ENCODE measurements at places on chromosomes 11 and 22.
A peak's percentile ranks its signal among the peaks of the same experiment; 100 is the strongest.

DNA sequence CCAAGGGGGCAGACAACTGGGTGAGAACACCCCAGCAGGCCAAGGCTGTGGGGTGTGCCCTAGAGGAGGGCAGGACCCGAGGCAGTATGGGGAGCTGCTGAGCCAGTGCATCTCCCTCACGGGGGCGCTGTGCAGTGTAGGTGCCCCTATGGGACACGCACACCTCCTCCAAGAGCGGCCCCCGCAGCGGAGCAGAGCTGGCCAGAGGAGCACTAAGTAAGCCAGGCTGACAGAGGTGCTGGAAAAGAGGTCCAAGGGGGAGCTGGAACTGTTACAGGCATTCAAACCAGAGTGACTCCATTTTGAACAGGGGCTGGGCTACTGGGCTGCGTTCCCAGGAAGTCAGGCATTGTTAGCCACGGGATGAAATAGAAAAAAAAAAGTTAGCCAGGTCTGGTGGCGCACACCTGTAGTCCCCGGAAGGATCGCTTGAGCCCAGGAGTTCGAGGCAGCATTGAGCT is 41.8 kb downstream of the TST start:
- DNase-seq, result peak; percentile 82

GRCh38 chr11:10725907-10726253 is 25.2 kb upstream of the CTR9 start:
- DNase-seq, result peak; percentile 31

GRCh38 chr11:8266246-8267241 is 2.9 kb upstream of the LMO1 start:
- no peak for DNase-seq

DNA sequence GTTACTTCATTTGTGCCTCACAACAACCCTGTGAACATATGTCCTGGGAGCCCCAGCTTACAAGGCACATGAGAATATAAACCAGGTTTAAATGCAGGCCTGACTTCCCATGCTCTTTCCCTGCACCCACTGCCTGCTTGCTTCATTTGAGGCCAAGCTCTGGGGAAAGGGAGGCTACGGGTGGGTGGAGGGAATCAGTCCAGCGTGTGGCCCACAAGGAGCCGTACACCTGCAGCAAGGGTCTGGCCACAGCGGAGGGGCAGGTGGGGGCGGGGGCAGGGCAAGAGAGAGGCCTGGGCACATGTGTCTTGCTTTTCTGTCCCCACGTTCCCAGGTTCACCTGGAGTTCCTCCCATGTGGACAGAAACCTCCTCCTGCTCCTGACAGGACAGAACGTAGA is 26.2 kb downstream of the FAM83F start:
- DNase-seq, result no peak

DNA sequence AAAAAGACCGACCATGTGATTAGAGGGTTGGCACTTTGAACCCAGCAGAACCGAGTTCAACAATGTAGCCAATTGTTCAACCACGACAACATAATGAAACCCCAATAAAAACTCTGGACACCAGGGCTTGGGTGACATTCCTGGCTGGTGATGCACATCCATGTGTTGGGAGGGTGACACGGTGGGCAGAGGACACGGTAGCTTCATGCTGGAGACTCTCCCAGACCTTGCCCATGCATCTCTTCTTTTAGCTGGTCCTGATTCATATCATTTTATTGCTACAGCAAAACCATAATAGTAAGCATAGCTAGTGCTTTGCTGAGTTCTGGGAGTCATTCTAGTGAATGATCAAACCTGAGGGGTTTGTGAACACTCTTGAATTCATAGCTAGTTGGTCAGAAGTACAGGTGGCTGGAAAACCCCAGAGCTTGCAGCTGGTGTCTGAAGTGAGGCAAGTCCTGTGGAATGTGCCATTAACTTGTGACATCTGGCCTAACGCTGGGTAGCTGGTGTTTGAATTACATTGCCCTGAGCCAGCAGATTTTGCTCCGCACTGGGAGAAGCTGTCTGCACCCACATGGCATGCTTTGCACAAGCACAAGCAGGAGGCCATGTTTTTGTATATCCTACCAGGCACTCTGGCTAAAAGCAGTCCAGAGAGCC is 14.0 kb downstream of the RPUSD4 start:
- DNase-seq, result no peak

DNA sequence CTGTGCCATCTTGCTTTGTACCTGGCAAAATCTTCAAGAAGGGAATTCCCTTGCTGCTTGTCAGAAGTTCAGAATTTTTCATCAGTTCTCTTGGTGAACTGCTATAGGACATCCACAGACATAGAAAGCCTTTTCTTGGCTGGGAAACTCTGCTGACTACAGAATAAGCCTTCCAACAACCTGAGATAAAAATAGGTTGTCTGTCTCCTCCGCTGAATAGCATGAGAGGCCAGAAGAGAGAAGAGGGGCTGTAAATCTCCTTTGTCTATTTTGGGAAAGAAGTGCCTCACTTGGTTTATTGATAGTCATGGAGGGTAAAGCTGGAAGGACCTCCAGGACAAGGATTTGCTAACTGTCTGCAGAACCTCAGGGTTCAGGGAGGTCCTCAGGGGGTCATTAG is 48.2 kb downstream of the C11orf91 start:
- no peak for DNase-seq

DNA sequence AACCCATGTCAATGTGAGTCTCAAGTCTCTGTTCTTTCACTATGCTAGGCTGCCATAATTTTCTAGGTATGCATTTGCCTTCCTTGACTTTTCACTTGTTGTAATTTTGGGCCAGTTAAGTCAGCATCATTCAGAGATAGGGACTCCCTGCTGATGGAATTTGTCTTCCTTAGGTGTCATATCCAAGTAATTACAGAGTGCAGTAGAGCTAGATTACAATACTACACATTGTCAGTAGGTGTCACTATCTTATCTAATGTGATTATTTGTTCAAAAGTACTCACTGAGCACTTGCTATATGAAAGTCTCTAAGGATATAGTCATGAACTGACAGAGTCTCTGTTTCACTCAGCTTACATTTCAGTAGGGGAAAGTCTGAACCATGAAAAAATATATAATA is 25.0 kb upstream of the SYN3 start:
- peak; percentile 28 for DNase-seq

GRCh38 chr22:20084547-20085413 is 4.7 kb downstream of the DGCR8 start:
- DNase-seq, result no peak

DNA sequence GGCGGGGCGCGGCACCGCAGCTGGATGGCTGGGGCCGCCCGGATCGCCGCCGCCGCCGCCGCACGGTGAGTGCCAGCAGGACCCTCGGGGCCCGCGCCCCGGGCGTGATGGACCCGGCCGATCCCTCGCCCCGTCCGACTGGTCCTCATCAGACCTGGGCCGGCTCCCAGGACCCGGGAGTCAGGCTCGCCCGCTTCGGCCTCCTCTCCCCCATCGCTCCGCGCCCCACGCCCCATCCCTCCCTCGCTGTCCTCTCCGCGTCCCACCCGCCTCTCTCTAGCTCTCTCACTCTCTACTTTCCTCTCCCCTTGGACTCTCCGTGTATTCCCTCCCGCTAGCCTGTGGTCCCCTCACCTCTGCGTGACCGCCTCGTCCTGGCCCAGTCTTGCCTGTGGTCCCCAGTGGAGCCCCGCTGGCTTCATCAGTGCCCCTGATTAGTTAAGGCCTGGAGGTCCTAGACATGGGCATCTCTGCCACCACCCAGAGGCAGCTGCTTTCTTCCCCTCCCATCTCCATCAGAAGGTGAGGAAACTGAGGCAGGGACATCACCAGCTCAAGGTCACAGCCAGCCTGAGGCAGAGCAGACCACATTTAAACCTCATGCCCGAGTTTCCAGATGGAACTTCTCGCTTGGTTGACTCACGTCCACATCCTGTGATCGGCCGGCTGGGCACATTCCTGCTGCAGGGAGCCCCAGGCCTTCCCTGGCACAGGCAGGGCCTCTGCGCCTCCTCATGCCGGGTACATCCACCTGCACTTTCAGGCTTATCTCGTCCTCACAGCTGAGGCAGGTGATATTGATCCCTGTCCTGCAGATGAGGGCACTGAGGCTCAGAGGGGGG is 429 bp downstream of the SLC39A13 start:
- no peak for DNase-seq

- no peak for DNase-seq
Observed at GRCh38 chr11:69170704-69171103, 15.0 kb downstream of the SMIM38 start.

GRCh38 chr22:38035530-38035885 is 21.7 kb upstream of the PICK1 start:
- no peak for DNase-seq

- DNase-seq, result no peak
Observed at GRCh38 chr11:44198146-44198724, 102.8 kb downstream of the EXT2 start.

DNA sequence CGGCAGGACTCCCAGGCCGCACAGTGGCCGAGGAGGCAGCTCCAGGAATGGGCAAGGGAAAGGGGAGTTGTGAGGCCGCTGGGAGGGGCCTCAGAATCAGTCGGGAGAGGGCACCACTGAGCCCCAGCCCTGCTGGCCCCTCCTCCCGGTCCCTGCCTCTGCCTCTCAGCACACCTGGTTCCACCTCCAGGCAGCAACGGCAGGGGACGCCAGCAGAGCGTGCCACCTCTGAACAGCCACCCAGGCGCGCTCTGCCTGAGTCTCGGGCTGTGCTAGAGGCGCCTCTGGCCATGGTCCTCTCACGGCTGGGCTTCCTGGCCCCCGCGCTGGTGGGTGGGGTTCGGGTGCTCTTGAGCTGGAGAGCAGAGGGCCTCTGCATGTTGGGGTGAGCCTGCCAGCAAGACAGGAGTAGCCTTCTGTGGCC is 33.0 kb downstream of the MOB2 start:
- DNase-seq, result peak; percentile 81

GRCh38 chr11:77542296-77542695 is 47.5 kb upstream of the AQP11 start:
- no peak for DNase-seq

DNA sequence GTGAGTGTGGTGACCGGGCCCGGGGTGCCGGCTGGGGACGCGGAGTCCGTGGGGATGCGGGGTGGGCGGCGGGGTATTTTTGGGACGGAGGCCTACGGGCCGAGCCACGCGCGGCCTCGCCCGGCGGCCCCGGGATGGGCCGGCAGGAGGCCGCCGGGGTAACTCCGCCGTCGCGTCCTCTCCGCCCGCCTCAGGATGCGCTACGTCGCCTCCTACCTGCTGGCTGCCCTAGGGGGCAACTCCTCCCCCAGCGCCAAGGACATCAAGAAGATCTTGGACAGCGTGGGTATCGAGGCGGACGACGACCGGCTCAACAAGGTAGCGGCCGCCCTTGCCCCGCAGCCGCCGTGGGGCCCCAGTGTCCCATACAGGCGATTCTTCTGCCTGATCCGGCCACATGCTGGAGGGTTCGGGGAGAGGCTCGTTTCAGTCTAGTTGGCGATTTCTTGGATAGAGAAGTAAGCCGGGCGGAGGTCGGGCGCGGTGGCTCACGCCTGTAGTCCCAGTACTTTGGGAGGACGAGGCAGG is 337 bp downstream of the RPLP2 start:
- no peak for DNase-seq

DNA sequence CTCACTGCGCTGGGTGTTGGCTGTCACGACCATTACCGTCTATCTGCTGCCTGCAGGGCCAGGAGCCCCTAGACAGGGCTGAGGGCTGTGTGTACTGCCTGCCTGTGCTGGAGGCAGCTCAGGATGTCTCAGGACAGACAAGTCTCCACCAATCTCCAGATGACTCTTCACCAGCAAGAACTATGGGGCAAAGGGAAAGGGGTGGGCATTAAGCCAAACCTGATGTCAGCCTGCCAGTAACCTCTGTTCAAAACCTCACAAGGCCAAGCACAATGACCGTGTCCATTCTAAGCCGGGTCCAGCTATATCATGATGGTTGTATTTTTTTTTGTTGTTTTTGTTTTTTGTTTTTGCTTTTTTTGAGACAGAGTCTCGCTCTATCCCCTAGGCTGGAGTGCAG is 31.6 kb downstream of the MAFF start:
- no peak for DNase-seq

DNA sequence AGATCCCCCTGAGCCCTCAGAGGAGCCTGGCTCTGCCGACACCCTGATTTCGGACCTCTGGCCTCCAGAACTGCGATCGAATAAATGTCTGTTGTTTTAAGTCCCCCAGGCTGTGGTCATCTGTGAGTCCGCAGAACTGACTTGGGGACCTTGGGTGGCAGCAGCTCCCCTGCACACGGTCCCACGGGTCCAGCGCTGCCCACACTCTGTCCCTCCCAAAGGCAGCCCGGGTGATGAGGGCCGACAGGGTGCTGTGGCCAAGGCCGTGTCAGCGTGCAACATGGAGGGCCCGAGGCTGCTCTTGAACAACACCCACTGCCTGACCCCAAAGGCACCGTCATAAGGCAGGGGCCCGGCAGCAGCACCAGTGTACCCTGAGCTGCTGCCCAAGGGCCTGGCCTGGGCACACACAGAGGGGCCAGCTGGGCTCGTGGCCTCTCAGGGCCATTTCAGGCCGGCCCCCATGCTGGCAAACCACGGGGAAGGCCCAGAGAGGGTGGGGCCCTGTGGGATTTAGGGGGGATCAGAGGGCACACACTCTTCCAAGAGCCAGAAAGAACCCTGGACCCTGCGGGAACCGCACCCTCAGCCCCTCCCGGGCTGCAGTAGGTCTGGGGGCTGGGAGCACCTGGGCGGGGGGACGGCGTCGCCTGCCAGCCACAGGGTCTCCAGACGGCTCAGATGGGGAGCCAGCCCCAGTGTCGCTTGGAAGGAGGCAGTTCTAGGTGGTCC is 77.1 kb upstream of the PRR5 start:
- DNase-seq, result no peak

DNA sequence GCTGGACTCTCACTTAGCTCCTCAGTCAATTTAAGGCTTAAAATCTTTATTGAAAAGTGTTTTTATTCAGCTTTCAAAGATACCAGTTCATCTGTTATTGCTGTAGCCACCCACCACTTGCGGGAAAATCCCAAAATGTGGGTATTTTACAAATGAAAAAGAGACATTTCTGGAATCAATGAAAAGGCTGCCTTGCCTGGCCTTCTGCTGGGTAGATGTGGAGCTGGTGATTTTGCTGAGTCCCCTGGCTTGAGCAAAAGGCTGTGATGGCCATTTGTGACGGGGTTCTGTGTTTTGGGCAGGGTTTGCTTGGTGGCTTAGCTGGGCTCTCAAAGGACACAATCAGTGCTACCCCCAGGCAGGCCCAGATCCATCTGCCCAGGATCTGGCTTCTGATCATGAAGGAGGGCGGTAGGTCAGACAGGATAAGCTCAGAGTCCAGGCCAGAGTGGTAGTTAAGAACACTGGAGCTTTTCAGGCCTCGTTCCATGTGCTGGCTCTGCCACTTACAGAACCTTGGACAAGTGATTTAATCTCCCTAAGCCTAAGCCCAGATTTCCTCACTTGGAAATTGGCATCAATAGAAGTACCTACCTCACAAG is 36.1 kb downstream of the UBASH3B start:
- DNase-seq, result no peak

GRCh38 chr11:87454241-87454640 is 416.5 kb downstream of the TMEM135 start:
- no peak for DNase-seq

- DNase-seq, result no peak
Observed at GRCh38 chr11:46944356-46945075, 8.0 kb downstream of the CSTPP1 start.

- no peak for DNase-seq
Observed at GRCh38 chr22:27540656-27541396, 260.7 kb downstream of the MN1 start.
